Lower leg skin (tissue), 4 donors: ENCODE measurements at places on chromosomes 11 and 22.
A peak's percentile ranks its signal among the peaks of the same experiment; 100 is the strongest.

- DNase-seq = no peak
Measured at GRCh38 chr11:120694726-120695125, 183.2 kb downstream of the GRIK4 start.

DNA sequence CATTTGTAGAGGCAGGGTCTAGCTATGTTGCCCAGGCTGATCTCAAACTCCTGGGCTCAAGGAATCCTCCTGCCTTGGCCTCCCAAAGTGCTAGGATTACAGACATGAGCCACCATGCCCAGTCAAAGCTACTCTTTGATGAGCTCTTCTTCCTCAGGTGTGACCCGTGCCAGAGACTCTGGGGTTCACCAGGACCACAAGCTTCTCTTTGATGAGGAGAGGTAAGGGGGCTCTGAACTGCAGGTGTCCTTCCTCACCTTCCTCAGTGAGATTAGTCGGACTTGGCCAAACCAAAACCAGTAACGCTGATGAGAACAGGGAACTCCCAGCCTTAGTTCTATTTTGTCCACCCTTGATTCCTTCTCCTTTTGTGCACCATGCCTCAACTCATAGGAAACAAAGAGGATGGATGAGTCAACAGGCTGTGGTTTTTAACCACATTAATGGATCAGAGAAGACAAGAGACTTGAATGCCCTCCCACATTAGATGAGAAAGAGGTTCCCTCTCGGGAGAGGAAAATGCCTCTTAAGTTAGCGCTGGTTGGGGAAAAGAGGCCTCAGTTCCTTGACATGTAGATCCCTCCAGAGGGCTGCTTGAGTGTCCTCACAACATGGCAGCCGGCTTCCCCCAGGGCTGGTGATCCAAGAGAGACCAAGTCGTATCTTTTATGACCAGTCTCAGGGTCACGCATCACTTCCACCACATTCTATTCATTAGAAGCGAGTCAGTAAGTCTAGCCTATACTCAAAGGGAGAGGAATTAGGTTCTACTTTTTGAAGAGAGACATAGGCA, 25.7 kb upstream of the CTR9 start:
- DNase-seq = no peak

GRCh38 chr11:41451011-41451410, 8.4 kb downstream of the LRRC4C start:
- DNase-seq = no peak

- DNase-seq = no peak
Measured at GRCh38 chr11:63766531-63767235, 1.9 kb downstream of the ZFTA start.

DNA sequence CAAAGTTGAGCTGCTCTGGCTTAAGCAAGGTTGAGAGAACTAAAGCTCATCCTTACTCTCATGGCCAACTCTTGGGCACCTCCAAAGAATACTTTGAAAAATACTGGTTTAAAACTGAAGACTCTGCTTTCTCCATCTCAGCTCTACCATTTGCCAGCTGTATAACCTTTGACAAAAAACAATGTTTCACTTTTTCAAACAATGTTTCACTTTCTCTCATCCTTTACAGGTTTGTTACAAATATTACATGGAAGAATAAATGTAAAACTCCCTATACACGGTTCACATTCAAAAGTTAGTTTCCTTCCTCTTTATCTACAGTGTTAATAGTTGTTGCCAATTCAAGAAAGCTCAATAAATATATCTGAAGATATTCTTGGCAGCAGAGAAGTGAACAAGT, 19.2 kb downstream of the AMBRA1 start:
- no peak for DNase-seq

- DNase-seq = peak; percentile 85
Measured at GRCh38 chr11:114166897-114167323, 107.4 kb downstream of the ZBTB16 start.

GRCh38 chr11:126403658-126404057, 48.2 kb downstream of the ST3GAL4 start:
- no peak for DNase-seq

GRCh38 chr11:5247472-5248192, 2.0 kb downstream of the HBG1 start:
- DNase-seq = no peak

DNA sequence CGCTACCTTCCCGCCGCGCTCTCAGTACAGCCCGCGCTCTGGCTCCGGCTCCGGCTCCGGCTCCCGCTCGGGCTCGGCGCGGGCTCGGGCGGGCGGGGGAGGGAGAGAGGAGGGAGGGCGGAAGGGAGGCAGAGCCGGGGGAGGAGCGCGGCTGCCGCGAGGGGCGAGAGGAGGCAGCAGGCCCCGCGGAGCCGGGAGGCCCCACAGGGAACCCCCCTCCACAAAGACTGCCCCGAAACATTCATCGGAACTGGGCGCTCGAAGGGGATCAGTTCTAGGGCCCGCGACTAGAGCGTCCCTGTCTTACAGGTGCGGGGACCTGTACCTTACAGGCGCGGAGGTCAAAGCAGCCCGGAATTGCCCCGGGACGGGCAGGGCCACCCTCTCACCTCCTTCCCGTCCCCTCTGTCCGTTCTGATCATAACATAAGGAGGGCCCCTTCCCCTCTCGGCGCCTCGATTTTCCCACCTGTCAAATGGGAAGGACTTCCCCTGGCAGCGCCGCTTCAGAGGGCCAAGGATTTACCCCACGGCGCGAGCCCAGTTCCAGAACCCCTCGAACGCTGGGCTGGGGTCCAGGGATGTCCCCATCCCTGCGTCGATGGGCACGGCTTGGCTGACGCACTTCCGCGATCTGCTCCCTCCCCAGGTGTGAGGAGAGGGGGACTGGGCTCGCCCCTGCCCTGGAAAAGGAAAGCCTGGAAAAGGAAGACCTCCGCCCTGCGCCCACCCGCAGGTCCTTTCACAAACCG, at the start of gene SHISA8:
TSS of gene SHISA8 (minus strand) at position 40 of the 751 bp plus-strand sequence. CDS start 407 bp downstream, outside the sequence.
- DNase-seq = no peak

DNA sequence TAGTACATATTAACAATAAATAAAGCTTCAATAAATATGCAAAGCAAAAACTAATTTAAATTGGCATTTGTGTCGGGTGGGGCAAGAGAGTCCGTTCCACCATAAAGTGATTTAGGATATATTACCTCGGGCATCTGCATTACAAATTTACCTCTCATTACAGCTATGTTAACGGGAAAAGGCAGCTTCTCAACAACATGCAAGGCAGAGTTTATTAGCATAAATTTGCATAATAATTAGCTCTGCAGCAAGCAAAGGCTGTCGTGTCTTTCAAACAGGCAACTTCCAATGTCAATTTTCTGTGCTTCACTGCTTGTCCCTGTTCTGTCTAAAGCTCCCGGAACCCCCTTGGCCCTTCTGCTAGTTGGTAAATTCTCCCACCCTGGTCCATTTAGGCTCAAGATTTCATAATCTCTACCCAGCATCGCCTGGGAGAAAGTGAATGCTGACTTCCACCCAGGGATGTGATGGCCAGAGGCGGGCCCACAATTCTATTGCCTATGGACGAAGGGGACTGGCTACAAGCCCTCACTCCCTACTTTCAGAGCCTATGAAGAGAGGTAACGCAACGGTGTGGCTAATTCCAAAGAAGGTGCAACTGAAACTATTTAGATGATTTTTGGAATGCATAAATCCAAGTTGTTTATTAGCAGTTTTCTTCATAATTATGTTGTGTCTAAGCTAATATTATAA, 462.1 kb downstream of the OPCML start:
- no peak for DNase-seq

DNA sequence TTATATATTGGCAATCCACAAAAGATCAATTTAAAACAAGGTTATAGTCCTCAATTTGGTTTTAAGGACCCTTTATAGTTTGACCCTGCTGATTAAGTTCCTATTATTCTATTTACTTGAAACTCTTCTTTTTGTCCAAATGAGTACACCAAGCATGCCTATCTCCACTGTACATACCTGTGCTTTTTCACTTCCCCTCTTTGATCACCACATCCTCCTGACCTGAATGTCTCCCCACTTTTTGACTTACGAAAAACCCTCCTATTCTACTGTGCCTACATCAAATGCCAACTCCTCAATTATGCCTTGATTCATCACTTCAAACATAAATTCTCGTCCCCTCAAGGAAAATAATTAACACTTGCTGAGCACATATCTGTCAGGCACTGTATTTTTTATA, 113.5 kb downstream of the SOX6 start:
- no peak for DNase-seq

DNA sequence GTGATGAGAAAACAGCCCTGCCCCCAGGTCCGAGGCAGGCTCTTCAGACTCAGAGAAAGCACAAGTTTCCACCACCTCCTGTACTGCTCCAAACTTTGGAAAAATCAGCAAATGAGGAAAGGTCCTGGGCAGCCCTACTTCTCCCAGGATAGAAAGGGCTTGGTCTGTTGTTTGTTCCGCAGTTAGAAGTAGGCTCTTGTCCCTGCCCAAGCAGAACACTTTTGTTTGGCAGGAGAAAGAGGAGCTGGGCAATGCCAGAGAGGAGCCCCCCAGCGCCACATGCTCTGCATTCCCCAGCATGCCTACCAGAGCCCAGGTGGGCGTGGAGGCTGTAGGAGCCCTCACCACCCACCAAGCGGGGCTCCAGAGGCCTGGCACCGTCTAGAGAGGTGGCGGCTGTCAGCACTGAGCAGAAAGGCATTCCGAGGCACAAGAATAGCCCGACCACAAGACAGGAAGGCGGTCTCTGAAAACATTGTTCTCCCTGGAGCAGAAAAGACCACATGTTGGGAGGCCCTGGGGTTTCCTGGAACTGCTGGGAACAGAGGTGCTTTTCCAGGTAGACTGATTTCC, 90.3 kb upstream of the CD82 start:
- no peak for DNase-seq

GRCh38 chr11:1672613-1673350, 24.2 kb upstream of the KRTAP5-6 start:
- DNase-seq = no peak

GRCh38 chr11:114891911-114892310, 213.6 kb downstream of the NXPE2 start:
- no peak for DNase-seq

GRCh38 chr11:59822989-59823566, 12.5 kb upstream of the MRPL16 start:
- DNase-seq = peak; percentile 23

GRCh38 chr11:57544566-57544965, 7.2 kb downstream of the SMTNL1 start:
- no peak for DNase-seq

DNA sequence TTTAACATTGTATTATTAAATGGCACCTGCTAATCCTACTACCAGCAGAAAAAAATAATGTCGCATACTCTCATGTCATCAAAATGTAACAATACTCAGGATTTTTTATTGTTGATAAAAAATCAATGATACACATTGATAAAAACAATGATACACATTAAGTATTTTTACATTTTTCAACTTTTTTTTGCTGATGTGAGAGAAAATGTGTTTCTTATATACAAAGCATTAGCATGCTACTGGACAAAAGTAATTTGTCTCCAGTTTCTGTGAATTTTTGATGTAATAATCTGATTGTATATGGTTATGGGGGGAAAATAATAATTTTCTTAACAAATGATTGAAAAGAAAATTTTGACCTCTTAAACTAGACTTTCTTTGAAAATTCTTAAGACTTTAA, 1256.6 kb upstream of the CNTN5 start:
- DNase-seq = no peak

GRCh38 chr22:26890870-26891269, 233.5 kb downstream of the MIAT start:
- DNase-seq = no peak

- DNase-seq = no peak
Measured at GRCh38 chr22:32326647-32327046, 31.0 kb upstream of the RFPL3 start.

DNA sequence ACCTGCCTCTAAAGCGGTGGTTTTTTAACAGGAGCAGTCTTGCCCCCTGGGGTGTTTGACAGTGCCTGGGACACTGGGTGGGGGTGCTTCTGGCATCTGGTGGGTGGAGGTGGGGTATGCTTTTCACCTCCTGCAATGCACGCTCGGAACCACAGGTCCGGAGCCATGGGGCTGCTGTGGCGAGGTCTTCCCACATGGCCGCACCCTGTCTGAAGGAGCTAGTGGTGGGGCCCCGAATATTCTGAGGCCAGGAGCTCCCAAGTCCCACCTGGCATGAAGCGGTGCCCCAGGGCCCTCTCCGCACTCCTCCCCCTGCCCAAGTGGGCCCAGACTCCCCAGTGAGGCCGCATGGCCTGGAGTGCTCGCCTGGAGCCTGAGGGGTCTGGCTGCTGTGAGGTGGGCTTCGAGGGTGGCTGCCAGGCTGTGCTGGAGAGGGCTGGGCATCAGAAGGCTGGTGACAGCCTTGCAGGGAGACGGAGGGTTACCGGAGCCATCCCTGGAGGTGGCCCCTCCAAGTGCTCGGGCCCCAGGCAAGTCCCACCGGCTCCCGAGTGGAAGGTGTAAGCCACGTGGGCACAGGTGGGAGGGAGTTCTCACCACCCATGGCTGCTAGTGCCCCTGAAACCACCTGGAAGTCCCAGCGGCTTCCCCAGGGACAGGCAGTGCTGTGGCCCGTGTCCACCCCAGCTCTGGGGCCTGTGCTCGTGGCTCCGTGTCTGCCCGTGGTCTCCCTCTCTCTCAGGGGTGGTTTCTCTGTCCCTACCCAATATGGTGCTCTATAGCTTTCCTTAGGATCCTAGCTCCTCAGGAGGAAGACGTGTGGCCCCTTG, 15.1 kb downstream of the TBX1 start:
- DNase-seq = no peak

DNA sequence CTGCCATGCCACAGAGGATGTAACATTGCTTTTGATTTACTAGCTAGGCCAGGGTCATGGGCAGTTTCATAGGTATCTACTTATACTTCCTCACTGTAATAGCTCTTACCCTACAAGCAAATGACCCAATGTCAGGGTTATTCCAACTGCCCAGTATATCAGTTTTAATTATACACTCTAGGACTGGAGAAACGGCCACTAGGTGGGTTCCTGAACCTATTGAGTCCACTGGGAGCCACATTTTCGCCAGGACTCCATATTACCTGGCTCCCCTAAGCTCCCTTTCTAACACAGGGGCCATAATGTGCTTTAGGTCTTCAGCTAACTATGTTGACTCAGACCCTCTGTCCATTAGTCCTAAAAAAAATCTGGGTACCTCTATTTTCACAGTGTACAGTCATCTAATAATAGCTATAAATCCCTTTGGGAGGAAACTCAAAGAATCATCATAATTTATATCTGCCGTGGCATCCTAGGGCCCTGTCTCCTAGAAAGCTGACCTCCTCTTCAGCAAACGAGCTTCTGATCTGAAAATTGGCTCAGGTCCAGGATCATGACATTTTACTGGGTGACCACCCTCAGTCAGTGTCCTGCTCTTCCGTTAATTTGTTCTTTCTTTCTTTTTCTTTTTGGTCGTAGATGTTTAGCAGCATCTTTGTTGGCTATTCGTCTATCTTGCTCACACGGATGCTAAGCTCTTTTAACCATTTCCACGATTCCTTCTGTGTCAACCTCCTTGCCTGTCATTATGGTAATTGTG, 244.3 kb downstream of the FAM76B start:
- DNase-seq = no peak

GRCh38 chr11:68460741-68461574, at the start of gene PPP6R3:
Gene PPP6R3, plus strand, starts transcription at chr11:68460752. Its CDS starts 76,913 bp downstream, at chr11:68537665.
- peak; percentile 91 for DNase-seq

- no peak for DNase-seq
Measured at GRCh38 chr22:30318799-30319419, 7.8 kb downstream of the TBC1D10A start.

- no peak for DNase-seq
Measured at GRCh38 chr11:104124979-104125378, 39.0 kb downstream of the PDGFD start.

- no peak for DNase-seq
Measured at GRCh38 chr22:20786536-20786979, 12.6 kb downstream of the SERPIND1 start.
